ENCODE measurements at places on chromosomes 4 and X.

DNA sequence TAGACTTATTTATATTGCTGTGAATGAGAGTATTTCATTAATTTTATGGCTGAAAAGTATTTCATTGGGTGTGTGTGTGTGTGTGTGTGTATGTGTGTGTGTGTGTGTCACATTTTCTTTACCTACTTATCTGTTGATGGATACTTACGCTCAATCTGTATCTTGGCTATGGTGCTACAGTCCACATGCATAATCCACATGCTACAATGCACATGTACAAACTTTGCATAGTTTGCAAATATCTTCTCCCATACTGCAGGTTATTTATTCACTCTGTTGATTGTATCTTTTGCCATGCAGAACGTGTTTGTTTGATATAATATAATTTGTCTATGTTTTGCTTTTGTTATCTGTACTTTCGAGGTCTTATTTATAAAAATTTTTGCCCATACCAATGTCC is 167.8 kb downstream of the RAB28 start:
- no peak for DNase-seq

DNA sequence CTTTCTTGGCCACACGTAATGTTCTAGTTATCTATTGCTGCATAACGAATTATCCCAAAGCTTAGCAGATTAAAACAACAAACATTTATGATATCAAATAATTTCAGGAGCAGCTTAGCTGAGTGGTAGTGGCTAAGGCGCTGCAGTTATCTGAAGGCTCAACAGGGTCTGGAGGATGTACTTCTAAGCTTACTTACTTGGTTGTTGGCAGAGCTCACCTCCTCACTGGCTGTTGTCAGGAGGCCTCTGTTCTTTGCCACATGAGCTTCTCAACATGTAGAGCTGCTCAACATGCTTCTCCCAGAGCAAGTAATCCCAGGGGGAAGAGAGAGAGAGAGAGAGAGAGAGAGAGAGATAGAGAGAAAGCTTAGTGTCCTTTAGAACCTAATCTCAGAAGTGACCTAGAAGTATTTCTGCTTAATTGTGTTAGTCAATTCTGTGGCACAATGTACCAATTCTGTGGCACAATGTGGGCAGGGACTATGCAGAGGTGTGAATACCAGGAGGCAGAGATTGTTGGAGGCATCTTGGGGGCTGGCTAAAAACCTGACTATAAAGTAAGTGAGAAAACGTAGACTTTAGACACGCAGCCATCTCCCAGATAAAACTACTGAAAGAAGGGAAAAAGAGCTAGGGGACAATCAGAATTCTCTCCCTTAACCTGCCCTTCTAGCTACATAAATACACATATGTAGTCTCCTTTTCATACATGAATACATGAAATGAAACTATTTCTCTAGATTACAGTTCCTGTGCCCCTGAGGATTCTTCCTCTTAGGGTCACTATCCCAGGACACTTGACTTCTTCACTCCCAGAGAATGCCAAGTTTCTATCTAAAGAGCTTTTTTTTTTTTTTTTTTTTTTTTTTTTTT is 40.2 kb downstream of the HOPX start:
- no peak for DNase-seq

DNA sequence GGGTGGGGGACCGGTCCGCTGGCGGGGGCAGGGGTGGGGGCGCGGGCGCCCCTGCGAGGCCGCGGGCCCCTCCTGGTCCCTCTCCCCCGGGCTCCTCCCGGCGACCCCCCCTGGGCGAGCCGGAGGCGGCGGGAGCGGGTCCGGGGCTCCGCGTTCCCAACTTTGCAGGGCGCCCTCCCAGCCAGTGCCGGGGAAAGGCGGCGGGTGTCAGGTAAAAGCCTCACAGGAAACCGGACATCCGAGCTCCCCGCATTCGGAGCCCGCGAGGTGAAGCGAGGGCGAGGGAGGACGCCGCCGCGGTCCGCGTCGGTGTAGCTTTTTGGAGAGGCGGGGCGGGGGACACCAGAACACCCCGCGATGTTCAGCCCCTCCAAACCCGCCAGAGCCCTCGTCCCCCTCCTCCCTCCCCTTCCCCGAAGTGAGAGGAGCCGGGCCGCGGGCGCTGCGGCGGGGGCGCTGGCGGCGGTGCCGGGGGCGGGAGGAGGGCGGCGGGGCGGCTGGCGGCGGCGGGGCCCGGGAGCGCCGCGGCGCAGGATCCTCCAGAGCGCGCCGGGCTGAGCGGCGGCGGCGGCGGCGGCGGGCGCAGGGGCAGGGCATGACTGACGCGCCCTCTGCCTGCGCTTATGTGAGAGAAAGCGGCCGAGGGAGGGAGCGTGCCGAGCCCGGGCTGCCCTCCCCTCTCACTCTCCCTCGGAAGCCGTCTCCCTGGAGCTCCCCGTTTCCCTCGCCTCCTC is at the start of gene VEGFC:
Gene VEGFC, minus strand, starts transcription at position 597 of the 734 bp plus-strand sequence. CDS start 611 bp downstream, outside the sequence.
- DNase-seq, result peak; percentile 80

DNA sequence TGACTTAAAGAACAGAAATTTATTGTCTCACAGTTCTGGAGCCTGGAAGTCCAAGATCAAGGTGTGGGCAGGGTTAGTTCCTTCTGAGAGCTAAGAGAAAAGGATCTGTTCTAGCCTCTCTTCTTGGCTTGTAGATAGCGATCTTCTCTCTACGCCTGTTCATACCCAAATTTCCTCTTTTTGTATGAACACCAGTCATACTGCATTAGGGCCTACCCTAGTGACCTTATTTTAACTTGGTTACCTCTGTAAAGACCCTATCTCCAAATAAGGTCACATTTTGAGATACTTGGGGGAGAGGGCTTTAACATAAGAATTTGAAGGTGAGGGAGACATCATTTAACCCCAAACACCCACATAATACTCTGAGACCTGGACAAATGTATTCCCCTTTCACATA is 55.6 kb upstream of the SPP1 start:
- DNase-seq, result no peak

- no peak for DNase-seq
Observed at GRCh38 chr4:17646693-17647092, 32.3 kb downstream of the MED28 start.

All from fibroblast of gingiva (primary cell).